ENCODE measurements at places on chromosomes 16 and 17.

- DNase-seq: no peak
Measured at GRCh38 chr17:78416791-78417530, 38.5 kb downstream of the PGS1 start.

GRCh38 chr17:61583242-61583641, 7.8 kb downstream of the NACA2 start:
- no peak for DNase-seq

GRCh38 chr17:31858642-31859486, at the start of gene COPRS:
TSS of gene COPRS (minus strand) at chr17:31859244. CDS start at chr17:31859199, 45 bp downstream.
- DNase-seq: peak; percentile 81

DNA sequence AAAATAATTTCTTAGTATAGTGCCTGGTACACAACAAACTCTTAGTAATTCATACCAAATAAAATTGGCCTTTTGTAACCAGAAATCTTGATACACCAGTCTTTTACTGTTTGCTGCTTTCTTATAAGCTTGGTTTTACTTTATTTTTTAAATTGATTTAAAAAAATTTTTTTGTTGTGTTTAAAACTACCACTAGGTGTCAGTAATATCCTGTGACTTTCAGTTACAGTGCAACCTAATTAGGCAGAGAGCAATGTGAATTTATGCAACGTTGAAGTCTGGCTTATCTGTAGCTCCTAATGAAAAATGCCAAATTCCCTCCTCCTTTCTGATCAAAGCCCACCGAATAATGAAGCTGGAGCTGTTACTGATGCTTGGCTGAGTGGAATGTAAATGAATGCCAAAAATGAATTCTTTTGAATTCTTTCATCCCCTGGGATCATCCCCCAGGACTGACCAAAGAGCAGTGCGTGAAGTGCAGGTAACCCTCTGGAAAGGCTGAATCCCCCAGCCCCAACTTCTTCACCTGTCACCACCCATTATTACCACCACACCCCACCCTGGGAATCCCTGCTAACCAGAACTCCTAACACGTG, 3.8 kb downstream of the ERCC4 start:
- no peak for DNase-seq

GRCh38 chr17:75811174-75811573, 26.6 kb downstream of the UNK start:
- no peak for DNase-seq

DNA sequence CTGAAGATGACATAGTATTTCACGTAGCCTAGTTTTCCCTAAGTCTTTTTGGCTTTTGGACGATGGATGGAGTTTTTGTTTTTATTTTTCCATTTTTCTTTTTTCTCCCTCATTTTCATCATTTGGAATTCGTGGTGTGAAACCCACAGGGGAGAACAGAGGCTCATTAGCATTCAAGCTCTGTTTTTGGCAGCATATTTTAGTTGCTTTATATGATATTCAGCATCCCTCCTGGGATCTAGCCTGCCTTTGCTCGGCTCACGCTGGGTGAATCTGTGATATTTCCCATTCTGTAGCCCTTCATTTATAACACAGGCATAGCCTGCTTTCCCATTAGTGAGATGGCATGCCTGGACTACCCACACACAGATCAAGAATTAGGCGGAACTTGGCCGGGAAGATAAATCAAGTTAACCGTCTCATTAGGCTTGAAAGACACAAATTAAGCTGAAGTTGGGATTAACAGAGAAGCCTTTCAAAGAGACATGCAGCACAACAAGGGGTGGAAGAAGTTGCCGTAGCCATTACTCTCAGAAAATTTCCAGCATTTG, 20.1 kb upstream of the CLEC19A start:
- DNase-seq: no peak

DNA sequence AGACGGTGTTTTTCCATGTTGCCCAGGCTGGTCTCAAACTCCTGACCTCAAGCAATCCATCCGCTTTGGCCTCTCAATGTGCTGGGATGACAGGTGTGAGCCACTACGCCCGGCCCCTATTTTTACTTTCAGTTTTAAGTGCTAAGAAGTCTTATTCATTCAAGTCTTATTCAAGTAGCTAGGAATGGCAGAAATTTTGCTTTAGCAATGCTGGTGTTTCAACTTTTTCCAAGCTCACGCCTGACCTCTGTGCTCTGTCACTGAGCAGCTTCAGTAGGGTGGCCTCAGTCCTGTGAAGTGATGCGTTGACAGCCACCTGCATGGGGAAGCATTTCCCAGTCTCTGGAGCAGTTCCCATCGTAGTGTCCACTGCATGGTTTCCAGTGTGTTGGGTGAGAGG, 12.9 kb downstream of the ZNF750 start:
- DNase-seq: peak; percentile 27

DNA sequence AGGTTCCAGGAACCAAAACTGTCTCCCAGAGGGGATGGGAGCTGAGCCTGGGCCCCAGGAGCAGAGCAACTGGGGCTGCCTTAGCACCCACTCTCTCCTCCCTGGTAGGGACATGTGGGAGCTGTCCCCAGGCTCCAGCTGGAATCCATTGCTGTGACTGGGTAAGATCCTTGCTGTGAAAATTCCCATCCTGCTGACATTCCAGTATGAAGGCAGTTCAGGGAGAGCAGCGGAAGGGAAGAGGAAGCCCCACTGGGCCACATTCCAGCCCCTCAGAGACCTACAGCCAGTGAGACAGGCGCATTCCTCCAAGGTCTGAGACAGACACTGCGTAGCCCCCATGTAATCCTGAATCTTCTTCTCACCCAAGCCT, 24.2 kb downstream of the MYO18A start:
- no peak for DNase-seq

- DNase-seq: no peak
Measured at GRCh38 chr17:15341385-15341849, at the start of gene TEKT3. TSS of gene TEKT3 (minus strand) at chr17:15341597. CDS start at chr17:15331585, 10,012 bp downstream.

DNA sequence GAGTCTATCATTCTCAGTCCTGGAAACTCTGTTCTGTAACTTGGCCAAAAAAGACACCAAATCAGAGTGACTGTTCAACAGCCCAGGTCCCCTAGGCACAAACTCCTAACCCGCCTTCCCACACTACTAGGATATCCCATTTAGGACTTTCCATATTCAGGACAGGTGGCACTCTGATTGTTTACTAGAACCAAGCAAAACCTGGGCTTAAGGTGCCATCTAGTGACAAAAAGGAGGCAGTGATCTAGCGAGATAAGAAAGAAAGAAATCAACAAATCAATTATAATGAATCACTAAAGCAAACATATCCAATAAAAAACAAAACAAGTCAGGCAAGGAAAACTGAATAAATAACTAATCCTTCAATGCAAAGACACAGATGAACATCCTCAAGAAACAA, 203.9 kb downstream of the CEP112 start:
- no peak for DNase-seq

DNA sequence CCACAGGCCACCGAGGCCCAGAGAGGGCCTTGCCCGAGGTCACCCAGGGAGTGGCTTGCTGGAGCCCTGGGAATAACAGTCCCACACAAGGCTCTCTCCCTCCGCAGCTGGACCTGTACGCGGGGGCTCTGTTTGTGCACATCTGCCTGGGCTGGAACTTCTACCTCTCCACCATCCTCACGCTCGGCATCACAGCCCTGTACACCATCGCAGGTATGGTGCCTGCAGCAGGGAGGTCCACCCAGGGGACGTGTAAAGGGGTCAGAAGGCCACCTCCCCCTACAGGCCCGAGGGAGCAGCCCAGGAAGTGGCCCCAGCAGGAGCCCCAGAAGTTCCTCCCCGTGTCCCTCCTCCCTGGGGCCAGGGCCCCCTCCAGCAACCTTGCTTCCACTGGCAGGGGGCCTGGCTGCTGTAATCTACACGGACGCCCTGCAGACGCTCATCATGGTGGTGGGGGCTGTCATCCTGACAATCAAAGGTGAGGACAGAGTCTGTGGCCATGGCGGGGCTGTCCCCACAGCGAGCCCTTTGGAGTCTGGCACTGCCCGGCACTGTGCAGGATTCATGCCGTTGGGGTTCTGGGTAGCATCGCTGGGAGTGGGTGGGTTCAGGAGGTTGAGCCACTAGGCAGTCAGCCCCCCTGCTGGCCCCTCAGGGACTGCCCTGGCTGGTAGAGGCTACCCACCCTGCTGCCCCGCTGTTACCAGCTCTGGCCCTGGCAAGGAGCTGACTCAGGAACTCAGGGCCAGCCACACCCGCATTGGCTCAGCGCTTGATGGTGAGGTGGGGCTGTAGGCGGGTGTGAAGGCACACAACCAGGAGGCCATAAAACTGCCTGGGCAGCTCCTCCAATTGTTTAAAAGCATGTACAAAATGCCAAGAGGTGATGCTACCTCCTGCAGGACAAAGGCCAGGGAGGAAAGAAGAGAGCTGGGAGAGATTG, 17.3 kb downstream of the SLC5A10 start:
- no peak for DNase-seq

DNA sequence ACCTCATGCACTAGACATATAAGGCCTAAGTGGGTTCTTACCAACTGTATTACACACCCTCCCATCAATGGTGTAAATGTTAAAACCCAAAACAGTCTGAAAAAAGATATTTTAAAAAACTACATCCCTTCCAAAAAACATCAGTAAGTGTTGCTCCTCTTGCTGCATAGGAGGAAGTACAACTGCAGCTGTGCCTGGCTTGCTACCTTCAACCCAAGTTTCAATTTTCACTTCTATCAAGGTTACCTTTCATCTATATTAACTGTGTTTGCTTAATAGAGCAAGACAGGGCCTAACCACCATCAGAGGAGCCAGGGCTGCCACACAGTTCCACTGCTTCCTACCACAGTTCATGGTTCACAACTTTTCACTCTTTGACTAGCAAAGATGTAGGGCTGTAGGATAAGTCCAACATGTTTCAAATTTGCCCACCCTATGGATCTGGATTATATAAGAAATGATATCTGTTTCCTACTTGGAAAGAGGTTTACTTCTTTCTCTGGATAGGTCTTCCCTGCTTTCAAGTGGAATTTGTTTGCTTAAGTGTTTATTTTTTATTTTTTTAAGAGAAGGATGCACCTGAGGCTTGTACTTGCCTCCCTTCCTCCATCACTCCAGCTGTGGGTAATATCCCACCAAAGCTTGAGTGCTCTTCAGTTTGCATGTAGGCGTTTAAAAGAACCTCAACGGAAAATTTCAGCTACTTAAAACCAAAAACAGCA, 56.7 kb downstream of the GRB7 start:
- no peak for DNase-seq

GRCh38 chr17:954431-955164, 25.0 kb downstream of the NXN start:
- no peak for DNase-seq

DNA sequence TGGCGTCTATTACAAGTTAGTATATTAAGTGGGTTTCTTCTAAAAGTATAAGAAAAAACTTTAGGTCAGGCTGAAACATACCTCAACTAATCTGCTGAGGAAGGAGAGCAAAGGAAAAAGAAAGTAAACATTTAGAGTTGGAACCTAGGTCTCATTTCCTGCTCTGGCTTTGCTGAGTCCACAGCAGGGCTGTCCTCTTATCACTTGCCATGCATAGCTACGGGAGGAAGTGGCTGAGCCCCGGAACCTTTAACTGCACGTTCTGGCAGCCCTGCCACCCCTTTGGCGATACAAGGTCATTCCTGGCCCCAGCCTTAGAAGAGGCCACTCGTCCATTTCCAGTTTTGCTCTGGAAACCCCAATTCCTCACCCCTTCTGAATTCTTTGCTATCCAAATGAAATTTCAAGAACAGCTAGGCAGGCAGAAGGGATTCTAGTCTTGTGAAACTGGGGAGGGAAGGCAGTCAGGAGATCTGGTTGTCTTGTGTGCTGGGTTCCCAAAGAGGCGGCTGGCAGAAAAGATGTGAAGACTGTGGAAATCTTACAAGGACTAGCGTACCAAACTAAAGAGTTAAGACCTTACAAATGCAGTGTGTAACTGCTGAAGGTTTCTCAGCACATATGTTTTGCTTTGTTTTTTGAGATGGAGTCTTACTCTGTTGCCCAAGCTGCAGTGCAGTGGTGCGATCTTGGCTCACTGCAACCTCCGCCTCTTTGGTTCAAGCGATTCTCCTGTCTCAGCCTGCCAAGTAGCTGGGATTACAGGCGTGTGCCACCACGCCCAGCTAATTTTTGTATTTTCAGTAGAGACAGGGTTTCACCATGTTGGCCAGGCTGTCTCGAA, 19.1 kb downstream of the WIPI1 start:
- no peak for DNase-seq

DNA sequence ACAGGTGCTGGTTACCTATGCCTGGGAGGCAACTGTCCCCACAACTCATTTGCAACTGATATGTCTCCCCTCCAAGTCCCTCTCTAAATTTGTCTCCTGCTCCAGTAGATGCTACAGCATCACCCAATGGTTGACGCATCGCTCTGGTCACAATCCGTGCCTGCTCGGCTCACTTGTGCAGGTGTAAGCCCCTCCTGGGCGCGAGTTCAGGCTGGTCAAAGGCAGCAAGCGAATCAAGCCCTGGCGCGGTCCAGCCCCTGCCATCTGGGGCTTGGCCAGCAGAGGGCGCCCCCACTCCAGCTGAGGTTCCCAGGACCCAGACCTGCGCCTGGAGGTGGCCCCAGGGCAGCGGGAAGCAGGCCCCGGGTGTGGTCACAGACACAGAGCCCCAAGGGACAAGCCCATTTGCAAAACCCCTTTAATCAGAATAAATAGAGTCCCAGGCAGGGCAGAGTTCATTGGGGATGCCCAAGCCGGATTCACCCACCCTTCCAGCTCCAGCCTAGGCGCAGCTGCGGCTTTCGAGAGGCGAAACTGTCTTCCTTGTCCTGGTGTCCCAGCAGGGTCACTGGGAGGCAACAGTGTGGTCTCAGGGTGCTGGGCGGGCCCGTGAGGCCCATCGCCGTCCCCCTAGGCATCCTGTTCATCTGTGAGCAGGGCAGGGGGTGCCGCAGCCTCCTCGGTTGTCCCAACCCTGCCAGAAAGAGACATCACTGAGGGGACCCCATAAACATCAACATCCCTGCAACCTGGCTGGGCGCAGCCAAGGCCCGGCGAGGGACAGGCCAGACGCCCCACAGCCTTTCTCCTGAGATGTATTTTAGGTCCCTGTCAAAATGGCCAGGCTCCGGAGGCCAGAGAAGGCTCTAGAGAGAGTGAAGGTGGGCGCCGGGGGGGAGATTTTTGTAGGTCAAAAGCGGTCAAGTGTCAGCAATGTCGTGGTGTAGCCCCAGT, 15.8 kb downstream of the TMC6 start:
- DNase-seq: peak; percentile 75

GRCh38 chr17:15957608-15958307, 12.8 kb downstream of the ADORA2B start:
- no peak for DNase-seq

- peak; percentile 60 for DNase-seq
Measured at GRCh38 chr16:4328046-4328781, 12.3 kb downstream of the GLIS2 start.

GRCh38 chr16:48168075-48168474, 12.3 kb upstream of the ABCC12 start:
- no peak for DNase-seq

- DNase-seq: no peak
Measured at GRCh38 chr17:50722746-50723145, 3.3 kb downstream of the LUC7L3 start.

Data from naive thymus-derived CD8-positive, alpha-beta T cell (primary cell).